AG04449 (cell line): ENCODE measurements at places on chromosomes 6 and 20.

DNA sequence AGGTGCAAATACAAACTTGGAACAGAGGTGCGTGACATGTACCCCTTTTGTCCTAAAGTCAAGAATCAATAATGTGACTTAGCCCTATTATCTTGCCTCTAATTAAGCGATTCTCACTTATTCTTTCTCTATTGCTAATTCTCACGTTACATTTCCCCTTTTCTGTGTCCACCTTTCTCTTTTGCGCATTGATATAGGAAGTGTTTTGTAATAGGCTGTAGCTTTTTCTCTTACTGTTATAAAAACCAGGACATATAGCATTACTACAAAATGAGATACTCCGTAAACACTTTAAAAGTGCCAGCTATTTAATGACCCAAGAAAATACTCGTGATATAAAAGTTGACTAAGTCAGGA, 669 bp upstream of the TMEM30A start:
- DNase-seq, result no peak

DNA sequence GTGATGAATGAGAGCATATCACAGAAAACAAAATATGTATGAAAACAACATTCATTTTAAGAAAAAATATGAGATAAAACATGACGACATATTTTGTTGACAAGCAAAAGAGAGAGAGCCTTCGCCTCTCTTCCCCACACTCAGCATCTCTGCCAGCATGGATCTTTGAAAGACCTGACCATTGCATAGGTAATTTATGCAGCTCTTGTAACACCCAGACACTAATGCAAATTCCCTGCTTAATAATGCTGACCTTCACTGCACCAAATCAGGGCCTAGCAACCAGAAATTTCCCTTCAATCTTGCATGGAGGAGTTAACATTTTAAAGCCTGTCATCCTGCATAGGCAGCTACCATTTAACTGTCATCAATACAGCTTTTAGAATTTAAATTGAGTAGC, 50.0 kb upstream of the CNR1 start:
- DNase-seq, result no peak

DNA sequence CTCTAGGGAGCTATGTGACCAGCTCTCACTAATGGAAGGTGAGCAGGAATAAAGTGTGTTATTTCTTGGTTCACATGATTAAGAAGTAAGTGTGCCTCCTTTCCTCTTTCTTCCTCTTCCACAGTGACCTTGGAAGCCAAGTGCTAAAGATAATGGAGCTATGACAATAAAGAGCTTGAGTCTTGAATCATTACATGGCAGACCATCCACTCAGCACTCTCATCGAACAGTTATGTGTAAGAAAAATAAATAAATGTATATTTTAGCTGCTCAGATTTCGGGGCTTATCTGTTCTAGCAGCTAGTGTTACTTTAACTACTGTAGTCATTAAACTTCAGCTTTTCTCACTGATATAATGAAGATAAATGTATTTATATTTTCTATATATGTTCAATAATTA, 72.9 kb downstream of the HDGFL1 start:
- DNase-seq, result peak; percentile 19

GRCh38 chr6:146856296-146856695, 257.5 kb downstream of the ADGB start:
- no peak for DNase-seq

GRCh38 chr6:170295510-170296422, 4.9 kb upstream of the DLL1 start:
- DNase-seq, result no peak

DNA sequence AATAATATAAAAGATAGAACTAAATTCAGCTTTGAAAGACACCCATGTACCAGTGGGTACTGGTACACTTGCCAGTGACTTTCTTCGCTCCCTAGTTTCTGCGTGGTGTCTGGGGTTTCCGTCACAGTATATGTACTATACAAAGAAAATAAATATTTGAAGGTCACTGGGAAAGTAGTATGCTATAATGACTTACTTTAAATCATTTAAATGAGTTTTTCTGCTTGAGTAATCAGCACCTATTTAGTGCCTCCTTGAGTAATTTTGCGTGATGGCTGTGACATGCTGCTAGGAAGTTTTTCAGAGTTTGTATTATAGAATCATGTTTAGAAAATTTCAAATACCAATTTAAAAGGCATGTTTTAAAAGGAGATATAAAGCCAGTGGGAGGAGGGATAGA, 3.2 kb upstream of the CTCFL start:
- no peak for DNase-seq

DNA sequence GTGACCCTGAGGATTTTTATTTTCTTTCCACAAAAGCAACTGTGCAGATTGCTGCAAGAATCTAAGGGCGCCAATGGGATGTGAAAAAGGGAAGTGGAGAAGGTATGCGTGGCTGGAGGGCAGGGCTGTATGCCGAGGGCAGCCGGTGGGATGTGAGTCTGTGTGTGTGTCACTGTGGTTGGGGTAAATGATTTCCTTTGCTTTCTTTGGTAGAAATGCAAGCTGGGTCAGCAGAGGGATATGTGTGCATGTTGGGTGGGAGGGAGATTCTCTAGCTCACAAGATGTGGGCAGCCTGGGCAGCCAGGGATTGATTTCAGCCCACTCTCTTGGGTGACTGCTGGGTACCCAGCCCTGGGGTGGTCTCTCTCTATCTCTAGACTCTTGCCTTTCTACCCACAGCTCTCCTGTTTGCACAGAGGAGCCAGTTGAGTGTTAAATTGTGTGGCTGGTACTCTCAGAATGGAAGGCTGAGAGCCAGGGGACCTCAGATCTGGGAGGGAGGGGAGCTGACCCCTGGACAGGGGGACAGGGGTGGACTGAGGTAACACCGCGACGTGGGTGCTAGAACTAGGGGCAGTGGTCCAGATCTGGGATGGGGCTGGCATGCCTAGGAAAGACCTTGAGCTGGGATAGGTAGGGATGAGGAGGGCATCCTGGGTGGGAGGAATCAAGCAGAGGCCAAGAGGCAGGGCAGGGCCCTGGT, 136.8 kb upstream of the RNF24 start:
- no peak for DNase-seq

DNA sequence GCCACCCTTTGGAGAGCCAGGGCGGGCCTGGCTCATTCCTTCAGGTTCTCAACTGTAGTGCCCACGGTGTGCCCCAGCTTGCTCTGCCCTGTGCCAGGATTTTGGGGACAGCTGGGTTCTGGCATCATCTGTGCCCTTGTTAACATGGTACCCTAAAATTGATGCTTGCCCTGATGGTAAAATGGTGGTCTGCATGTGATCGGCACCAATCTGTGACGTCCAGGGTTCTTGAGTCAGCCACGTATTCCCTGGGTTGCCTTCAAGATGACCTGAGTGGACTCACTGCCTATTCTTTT, 31.2 kb upstream of the APCDD1L start:
- no peak for DNase-seq
